ENCODE measurements at places on chromosomes 3 and 15.
A peak's percentile ranks its signal among the peaks of the same experiment; 100 is the strongest.

- DNase-seq = no peak
These were observed 117.6 kb downstream of the FEZF2 start for GRCh38 chr3:62255758-62256157.

GRCh38 chr3:42080453-42080872, 10.7 kb upstream of the TRAK1 start:
- no peak for DNase-seq

DNA sequence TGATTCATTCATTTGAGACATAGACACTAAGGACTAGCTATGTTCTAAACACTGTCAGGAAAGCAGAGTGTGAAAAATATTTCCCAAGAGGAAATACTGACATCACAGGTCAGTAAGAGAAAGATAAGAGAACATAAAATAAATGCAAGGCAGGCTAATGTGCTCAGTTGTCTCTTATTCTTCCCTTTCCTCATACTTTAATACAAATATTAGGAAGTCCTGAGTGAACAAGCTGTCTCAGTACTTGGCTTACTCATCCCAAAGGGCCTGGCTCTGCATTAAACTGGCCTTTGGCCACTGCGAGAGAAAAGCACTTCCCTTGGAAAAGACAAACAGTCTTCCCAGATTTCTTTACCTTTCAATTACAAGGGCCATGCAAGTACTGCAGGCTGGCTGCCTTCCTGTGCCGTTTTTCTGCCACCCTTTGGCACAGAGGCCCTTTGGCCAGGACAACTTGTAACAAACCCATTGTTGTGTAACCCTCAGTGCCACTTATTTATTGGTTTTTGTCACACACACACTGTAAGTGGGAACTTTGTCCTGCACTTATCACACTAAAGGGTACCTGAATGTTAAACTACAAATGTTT, 31.7 kb downstream of the EDC3 start:
- peak; percentile 85 for DNase-seq

- DNase-seq = no peak
These were observed 48.1 kb downstream of the SETMAR start for GRCh38 chr3:4351164-4351855.

All from right lobe of liver (tissue), 6 donors.